NCI-H1092 (cell line): ENCODE measurements at places on chromosomes 6 and 20.

DNA sequence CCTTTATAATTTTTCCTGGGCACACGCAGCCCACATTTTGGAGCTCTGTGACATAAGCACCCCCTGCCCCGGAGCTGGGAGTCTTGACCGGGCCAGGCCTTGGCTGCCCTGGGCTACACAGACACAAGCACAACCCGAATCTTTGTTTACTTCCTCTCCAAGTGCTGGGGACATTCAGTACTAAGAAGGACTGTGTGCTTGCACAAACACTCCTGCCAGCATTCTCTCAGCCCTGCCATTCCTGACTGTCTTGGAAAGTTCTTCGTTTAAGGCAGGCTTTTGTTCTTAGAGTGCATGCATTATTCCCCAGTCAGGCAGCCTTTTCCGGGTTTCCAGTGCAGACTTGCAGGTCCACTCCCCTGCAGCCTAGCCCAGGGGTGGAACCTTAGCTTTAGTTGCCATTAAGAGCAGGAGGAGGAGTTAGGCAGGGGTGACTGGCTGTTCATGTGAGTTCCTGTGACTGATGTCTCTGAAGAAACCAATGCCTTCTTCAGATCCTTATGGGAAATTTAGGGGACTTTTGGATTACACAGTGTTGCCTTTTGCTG, 28.6 kb downstream of the FOXO3 start:
- no peak for DNase-seq

GRCh38 chr6:154249499-154250298, 106.9 kb downstream of the IPCEF1 start:
- DNase-seq, result no peak

DNA sequence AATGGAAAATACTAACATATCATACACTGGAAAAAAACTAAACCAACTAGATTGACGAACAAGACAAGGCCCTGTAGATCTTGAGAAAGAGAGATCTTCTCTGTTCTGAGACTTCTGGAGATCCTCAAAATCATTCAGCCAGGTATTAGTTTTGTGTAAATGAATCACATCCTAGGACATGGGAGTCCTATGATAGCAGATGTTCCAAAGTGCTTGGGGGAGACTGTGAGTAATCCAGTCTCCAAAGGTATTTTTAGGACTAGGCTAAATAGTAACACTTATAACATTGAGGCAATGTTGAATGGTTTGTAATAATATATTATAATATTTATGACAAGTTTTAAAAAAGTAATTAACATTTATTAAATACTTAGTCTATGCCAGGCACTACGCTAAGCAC, 275.0 kb downstream of the BTBD9 start:
- no peak for DNase-seq

GRCh38 chr6:158762787-158763433, 56.3 kb downstream of the EZR start:
- DNase-seq, result no peak

GRCh38 chr6:156662025-156662445, 115.1 kb upstream of the ARID1B start:
- DNase-seq, result no peak

DNA sequence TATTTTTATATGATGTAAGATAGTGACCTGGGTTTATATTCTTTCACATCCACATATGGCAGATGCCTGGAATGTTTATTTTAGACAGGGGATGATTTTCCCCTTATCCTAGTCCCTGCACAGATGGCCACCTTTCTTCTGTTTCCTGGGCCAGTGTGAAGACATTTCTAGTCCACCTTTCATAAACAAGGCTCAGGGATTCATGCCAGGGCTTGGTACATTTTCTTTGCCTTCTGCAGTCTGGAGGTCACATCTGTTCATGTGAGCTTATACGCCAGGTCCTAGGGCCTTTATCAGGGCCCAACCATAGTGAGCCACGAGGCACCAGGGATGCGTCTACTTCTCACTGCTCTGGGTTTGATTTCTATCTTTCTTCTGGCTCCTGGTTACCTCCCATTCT, 38.0 kb upstream of the ERVFRD-1 start:
- no peak for DNase-seq

GRCh38 chr20:19973961-19974629, 43.1 kb upstream of the NAA20 start:
- no peak for DNase-seq
